ENCODE measurements at places on chromosomes 12 and 14.
A peak's percentile ranks its signal among the peaks of the same experiment; 100 is the strongest.

DNA sequence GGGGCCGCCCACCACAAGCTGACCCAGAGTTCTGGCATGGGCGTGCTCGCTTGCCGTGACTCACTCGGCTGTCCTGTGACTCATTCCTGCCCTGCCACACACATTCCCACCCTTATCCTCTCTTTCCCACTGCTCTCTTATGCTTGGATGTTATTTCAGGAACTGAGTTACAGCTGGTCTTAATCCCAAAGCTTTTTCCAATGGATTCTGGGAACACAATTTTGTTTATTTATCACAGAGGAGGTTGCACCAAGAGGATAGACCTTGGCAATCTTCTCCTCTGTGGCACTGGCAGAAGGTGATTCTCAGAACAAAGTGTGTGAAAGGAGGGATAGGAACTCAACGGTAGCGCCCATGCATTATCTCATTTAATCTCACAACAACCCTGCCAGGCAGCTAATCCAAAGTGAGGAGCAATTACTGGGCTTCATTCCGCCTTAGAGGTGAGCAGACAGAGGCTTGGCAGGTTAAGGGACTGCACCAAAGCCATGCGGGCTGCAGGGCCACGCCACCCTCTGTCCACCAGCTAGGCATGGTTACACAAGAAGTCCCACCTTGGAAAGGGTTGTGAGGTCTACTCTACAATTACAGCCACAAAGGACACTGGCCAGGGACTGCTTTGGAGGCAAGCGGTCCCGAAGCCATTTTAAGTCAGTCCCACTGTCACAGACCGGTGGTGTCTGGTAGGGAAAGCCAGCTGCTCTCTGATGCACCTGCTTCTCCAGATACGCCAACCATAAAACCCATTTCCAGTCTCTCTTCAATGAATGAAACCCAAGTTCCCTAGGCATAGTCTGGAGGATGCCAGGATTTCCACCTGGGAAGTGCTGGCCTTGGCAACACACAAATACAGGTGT lies 32.9 kb downstream of the SYNE3 start:
- DNase-seq, result no peak

GRCh38 chr12:800401-800800 lies 48.0 kb downstream of the WNK1 start:
- DNase-seq, result no peak

DNA sequence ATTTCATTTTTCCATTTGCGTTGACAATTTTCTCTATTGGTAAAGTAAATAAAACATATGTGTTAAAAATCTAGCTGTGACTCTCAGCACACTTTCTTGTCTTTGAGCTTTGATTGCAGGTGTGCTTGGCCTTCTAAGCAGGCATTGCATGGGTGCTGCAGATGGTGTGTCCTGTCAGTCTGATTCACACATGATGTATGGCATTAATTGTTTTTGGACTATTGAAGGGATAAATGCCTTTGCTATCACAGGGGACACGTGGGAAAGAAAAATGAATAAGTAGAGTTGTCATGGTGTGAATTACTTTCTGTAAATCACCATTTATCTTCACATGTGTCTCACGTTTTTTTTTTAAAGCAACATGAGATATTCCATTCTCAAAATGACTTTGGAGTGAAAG lies 211.3 kb upstream of the NAV3 start:
- no peak for DNase-seq

DNA sequence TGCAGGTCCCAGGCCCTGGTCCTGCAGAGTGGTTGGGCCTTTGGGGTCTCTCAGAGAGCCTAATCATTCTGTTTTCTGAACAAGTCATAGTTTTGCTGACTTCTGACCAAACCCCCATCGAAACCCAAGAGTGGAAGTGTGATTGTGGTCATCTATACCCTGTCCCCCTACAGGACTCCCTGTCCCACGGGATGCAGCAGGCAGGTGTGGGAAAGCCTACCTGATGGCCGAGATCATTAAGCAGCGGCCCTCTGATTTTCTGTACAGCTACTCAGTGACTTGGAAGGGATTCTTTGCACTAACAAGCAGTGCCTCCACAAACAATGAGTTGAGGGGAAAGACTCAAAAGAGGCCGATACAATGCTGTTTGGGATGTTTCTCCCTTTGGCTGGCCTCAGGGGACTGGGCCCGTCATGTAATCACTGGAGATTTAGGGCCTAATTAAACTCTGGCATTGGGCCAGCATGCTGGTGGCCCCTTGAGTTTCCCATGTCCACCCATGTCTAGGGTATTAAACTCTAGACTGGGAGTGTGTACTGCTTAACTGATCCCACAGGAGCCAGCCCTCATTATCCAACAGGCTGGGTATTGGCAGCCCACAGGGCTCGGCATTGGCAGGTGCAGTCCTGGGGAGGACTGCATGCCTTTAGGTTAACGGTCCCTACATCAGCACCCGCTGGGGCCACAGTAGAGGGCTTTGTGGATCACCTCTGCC lies 192.8 kb downstream of the ZFP36L1 start:
- DNase-seq, result no peak

DNA sequence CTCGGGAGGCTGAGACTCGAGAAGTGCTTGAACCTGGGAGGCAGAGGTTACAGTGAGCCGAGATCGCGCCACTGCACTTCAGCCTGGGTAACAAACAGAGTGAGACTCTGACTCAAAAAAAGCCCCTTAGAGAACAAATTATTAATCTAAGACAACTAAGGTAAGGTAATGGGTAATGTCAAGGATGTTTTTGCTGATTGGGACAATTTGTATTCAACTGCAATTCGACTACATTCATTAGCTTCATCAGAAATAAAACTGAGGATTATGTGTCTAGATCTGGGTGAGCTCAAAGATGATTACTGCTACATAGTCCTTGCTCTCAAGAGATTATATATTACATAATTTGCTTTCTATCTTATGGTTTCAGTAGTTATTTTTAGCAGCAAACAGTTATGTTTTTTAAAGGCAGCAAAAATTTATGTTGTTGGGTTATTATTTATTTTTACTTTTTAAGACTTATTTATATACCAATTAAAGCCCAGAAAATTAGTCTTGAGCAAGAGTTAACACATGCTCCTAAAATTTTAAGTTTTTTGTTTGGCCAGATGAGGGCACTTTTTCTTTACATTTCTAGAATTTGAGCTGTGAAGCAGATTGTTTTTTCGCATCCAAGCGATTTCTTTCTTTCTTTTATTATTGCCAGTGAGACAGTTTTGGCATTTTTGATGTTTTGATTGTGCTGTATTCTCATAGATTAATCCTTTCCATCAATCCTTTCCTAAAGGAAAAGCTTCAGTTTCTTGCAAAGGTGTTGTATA lies 52.3 kb downstream of the PLEKHA5 start:
- DNase-seq, result peak; percentile 5

- no peak for DNase-seq
Measured at GRCh38 chr14:100147691-100148464, 11.6 kb downstream of the DEGS2 start.

DNA sequence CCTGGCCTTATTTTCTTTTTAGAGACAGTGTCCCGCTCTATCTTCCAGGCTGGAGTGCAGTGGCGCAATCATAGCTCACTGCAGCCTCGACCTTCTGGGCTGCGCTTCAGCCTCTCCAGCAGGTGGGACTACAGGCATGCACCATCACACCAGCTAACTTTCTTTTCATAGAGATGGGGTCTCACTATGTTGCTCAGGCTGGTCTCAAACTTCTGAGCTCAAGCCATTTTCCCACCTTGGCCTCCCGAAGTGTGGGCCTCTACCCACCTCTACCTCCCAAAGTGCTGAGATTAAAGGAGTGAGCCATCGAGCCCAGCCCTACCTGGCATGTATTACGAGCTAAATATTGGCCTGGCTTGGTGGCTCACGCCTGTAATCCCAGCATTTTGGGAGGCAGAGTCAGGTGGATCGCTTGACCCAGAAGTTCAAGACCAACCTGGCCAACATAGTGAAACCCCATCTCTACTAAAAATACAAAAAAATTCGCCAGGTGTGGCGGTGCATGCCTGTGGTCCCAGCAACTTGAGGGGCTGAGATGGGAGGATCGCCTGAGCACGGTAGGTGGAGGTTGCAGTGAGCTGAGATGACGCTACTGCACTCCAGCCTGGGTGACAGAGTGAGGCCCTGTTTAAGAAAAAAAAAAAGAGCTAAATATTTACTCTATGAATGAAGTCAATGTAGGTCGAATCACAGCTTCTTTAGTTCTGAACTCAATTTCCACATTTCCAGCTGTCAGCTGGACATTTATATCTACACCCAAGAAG lies 7.6 kb upstream of the RILPL1 start:
- no peak for DNase-seq

Data from CD4-positive, alpha-beta T cell treated with Interleukin-4 for 1 hour (primary cell).